ENCODE measurements at places on chromosomes 4 and X.

GRCh38 chrX:30580641-30581040 lies 3.1 kb upstream of the TASL start:
- DNase-seq, result no peak

DNA sequence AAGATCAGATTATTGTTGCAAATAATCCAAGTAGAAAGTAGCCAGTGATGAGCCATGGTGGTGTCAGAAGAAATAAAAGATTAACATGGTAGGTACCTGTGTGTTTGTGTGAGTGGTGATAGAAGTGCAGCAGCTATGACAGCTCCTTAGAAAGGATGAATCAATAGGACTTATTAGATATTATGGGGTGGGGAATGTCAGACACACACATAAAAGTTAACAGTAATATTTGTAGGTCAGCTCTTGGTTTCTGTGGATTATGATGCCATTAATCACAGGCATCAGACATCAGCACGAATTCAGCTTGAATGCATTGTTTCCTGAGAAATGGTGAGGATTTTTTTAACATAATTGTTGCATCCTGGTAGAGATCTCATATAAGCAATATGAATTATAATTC lies 695.7 kb downstream of the CENPC start:
- DNase-seq, result no peak

DNA sequence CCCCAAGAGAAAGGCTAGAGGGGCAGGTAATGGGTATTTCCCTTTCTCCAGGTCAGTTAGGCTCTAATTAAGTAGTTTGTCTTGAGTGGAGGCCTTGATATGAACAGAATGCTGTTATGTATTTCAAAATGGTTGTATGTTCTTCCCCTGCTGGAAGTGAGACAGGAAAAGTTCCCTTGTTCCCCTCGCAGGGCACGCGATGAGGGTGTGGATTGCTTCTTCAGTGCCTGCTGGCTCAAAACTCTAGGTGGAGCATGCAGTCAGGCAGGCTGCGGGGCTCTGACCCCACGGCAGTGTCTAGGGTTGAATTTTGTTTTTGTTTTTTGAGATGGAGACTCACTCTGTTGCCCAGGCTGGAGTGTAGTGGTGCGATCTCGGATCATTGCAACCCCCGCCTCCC lies 341.0 kb upstream of the ZCCHC13 start:
- no peak for DNase-seq

DNA sequence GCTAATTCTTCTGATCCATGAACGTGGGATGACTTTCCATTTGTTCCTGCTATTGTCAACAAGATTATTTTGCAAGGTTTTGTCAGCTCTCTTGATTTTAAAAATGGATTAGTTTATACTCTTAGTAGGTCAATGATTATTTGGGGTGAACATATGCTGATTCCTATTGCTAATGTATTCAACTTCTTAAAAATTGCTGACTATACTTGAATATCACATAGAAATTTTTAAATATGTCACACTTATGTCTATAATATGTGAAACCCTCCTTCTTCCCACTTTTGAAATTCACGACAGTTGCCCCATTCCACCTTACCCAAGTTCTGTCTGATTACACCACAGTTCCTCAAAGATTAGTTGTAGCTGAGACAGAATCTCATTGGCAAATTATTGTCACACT lies 465.7 kb upstream of the TENM3 start:
- no peak for DNase-seq

DNA sequence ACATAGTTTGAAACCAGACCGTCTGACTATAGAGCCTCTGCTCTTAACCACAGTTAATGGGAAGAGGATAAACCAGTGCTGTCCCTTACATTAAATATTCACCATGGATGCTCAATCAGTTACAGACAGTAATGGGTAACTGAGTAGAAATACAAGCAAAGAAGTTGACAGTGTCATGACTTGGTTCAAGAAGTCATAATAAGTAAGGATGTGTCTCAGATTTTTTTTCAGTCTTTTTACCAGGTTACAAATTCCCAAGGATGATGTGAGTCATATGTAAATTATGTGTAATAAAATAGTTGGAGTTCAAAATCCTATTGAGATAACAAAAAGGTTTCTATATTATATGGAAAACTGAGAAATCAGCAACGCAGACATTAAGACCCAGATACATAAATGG lies 31.1 kb downstream of the ZCCHC4 start:
- no peak for DNase-seq

DNA sequence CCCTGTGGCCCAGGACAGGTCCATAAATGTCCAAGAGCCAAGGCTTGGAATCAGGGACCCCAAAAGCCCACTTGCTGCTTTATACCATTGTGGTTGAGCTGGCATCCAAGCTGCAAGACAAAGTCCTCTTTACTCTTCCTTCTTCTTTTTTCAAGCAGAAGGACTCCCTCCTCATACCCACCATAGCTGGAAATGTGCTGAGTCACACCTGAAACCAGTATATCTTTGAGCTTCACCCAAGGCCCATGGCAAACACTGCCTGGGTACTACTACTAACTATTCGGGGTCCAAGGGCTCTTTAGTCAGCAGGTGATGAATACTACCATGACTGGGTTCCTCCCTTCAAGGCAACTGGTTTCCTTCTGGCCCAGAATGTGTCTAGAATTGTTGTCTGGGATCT lies 37.3 kb upstream of the NMU start:
- DNase-seq, result no peak

DNA sequence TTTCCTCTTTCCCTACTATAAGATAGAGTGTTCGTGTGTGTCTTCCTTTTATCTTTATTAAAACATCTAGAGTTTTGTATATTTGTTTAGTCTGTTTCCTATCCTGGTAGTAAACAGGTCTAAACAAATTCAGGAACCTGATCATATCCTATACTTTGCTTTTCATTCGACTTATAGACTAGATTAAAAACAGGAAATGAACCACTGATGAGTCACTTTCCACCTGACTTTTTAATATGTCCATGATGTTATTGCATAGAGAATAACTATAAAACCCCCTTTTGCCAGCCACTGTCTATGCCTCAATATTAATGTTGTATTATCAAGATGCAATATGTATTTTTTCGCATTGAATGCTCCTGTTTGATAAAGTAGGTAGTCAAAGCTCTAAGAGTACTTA lies 1794.0 kb downstream of the STIM2 start:
- DNase-seq, result no peak

DNA sequence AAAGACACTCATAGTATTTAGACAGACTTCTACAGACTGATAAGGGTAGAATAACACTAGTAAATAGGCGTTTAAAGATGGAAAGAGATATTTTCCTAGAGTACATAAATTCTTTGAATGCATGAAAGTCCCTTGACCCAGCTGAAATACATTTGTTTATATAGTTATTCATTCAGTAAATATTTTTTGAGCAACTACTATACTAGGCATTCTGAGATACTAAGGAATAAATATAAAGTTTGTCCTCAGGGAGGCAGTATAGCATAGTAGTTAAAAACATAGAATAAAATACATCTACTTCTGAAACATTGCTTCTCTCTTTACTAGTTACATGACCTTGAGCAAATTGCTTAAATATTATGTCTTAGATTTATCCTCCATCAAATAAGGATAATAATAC lies 27.4 kb downstream of the HMGN5 start:
- DNase-seq, result no peak

DNA sequence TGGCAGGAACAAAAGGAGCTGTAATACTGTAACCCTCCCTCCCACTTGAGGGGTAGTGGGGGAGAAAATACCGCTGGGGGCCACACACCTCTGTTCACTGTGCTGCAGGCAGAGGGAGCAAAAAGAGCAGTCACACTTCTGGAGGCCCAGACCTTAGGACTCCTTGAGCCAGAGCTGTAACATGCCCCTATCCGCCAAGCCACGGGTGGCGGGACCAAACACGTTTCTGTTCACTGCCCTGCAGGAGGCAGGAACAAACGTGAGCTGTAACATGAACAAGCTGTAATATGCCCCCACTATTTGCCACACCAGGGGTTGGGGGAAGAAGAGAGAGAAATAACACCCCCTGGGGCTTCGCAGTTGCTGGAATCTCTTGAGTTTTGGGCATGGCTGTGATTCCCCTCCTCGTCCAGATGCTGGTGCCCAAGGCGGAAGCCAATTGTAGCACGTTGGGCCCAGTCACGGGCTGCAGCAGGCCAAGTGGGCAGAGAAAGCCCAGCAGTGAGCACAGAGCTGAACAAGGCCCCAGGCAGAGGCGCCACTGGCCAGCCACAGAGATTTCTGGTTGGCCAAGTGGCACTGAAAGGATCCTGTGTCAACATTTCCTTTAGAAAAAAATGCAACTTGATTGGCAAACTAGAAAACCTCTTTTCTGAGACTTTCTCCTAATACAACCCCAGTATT lies 509.7 kb downstream of the INPP4B start:
- no peak for DNase-seq

GRCh38 chr4:153585026-153585425 lies 99.1 kb upstream of the TLR2 start:
- DNase-seq, result no peak

- DNase-seq, result no peak
Measured at GRCh38 chrX:120559804-120560203, 958 bp downstream of the CUL4B start.

DNA sequence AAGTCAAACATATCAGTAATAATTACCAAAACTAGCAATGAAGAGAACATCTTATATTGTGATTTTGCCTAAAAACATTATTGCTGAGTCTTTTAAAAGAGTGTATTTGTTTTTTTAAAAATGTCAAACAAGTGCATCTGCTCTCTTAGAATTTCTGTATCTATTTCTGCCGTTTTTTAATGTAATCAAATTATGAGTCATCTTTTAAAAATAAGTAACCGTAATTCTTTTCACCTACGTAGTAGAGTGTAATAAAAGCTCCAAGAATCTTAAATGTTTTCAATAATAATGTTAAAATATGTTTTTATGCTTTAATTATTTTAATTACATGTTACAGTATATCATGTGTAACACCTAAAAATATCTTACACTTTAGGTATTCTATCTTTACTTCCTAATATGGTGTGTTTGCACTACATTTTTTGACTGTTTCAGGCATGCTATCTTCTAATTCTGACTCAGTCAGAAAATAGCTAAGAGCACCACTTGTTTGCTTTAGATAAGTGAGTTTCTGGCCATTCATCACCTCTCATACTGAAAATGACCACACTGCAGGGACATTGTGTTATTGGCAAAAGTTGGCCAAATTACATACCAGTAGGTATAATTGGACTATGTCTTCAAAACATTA lies 368.5 kb downstream of the PCDH7 start:
- DNase-seq, result no peak

GRCh38 chr4:141768954-141769353 lies 132.6 kb downstream of the IL15 start:
- no peak for DNase-seq

GRCh38 chr4:108370291-108371141 lies 201.8 kb upstream of the LEF1 start:
- DNase-seq, result peak; percentile 20

- DNase-seq, result no peak
Measured at GRCh38 chr4:36330796-36331195, 49.4 kb downstream of the DTHD1 start.

DNA sequence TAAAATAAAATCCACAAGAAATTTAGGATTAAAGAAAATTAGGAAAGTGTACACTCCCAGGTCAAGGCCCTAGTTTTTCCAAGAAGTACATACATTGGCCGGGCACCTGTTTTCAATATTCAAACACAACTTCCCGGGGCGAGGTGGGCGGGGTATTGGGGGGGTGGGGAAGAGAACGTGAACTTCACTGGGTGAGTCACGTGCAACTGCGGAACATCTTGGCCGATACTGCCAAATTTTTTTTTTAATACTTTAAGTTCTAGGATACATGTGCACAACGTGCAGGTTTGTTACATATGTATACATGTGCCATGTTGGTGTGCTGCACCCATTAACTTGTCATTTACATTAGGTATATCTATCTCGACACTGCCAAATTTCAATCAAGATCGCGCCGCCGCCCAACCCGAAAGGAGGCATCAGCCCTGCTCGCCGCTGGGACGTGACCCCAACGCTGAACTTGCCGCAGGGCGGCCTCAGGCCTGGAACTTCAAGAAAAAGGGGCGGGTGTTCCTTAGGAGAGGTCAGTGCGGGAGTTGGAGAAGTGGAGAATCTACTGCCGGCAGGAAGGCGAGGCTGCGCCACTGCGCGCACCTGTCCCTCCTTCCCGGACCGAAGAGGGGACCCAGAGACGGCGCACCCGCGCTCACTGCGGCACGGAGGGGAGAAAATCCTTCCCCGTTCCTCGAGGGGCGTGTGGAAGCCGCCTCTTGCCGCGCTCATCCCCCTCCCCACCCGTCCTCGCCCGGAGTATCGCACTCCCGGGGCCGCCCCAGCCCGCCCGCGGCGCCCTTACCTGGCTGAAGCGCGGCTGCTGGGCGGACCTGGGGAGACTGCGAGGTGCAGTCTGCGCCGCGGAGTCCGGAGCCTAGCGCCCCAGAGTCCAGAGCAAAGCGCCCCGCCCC lies at the start of gene TEC:
Gene TEC, minus strand, starts transcription at position 883 of the 905 bp plus-strand sequence. CDS start 41,224 bp downstream, outside the sequence.
- no peak for DNase-seq

- no peak for DNase-seq
Measured at GRCh38 chrX:133405498-133406185, 9.6 kb downstream of the GPC4 start.

- no peak for DNase-seq
Measured at GRCh38 chr4:89997171-89997704, 102.6 kb downstream of the MMRN1 start.

DNA sequence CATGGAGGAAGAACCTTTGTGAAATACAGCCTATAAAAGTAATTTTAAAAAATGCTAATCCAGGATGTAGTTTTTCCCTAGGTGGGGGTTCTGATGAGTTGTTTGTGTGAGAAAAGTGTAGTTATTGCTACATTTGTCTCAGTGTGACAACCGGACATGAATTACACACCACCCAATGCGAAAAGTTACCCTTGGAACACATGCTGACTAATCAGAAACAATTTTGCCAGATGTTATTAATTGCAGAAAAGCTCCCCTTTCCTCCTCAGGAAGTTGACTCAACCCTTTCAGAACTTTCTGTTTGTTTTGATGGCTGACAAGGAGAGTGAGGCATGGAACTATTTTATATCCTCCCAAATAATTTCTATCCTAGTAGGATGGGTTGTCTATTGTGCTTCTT lies 38.1 kb upstream of the EDA2R start:
- DNase-seq, result no peak

DNA sequence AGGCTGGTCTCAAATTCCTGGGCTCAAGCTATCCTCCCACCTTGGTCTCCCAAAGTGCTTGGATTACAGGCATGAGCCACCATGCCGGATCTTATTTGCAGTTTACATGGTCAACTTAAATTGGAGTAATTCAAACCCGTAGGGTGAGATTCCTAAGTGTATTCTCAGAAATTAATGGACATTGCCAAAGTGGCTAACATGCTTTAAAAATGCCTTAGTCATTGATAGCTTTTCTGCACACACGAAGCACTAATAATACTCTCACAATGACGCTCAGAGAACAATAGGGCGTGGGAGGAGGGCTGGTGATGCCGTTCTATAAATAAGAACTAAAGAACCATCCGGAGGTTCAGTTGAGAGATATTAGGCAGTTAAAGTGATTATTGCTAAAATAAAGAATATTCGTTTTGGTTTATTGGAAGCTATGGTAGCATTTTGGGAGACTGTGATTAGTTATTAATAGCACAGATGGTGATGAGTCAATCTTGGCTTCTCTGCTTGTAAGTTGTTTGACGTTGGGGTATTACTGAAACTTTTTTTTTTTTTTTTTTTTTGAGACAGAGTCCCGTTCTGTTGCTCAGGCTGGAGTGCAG lies 79.1 kb downstream of the TRAPPC11 start:
- no peak for DNase-seq

Data from activated gamma-delta T cell treated with Interleukin-2 at 50 U/mL for 16 hours (primary cell).